ENCODE measurements at places on chromosomes 4 and X.

DNA sequence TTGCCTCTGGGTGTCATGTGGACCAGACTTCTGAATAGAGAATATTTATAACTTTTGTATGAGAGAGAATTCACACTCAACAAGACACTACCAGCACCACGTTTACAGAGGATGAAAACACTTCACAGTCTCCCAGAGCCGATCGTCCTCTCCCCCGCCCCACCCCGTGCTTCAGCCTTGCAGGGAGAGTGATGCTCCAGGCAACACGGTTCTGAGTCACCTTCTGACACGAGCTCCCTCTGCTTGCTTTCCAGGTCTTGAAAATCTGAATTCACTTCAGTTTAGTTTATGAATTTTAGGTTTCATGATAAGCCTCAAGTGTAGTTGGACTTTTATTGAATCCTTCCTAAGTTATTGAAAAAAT is 59.8 kb downstream of the CPLX1 start:
- no peak for DNase-seq

DNA sequence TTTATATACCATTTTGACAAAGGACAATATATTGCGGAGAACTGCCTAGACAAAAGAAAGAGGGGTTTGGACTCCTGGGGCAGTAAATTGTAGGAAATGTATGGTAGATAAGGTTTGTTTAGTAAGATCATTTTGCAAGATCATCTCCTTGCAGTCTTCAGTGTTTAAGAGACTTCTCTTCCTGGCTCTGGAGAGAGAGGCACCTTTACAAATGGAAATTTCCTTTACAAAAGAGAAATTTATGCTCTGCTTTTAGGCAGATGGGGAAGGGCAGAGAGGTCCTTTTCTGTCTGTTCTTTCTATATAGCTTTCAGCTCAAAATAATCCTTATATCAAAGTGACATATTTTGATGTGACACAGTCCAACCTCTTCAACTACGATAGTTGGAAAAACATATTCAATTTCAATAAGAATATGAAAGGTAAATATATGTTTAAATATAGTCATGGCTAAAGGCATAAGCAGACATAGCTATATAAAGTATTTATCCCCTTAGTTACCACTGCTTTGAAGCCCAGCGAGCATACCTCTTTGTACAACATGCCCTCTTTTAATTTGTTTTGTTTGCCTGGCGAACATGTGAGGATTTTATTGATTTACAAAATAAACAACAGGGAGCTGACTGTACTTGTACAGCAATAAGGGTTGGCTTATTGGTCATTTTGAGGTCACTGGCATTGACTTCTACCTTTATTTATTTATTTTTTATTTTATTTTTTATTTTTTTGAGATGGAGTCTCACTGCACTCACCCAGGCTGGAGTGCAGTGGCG is 65.2 kb downstream of the TRIM2 start:
- no peak for DNase-seq

GRCh38 chrX:25650216-25650820 is 487.8 kb upstream of the MAGEB18 start:
- no peak for DNase-seq

- DNase-seq: no peak
Measured at GRCh38 chr4:92060333-92060732, 243.4 kb upstream of the GRID2 start.

DNA sequence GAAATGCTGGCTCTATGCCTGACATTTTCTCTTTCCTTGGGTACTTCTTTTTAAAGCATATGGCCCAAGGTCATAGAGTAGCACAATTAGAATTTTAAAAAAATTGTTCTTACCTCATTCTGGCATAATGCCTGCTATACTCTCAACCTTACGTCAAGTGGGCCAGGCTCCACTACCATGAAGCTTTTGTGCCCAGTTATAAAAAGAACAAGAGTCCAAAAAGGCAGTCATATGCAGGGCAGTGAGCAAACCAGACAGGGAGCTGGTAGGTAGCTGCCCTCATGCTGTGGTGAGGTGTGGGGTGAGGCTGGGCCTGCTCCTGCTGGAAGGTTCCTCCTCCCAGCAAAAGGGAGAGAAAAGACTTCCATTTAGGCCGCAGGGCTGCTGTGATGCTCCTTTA is 64.4 kb upstream of the UCP1 start:
- no peak for DNase-seq

GRCh38 chr4:180990931-180991330 is 1252.3 kb upstream of the TENM3 start:
- no peak for DNase-seq
